Pons (tissue), 1 donor: ENCODE measurements at places on chromosomes 4 and X.

DNA sequence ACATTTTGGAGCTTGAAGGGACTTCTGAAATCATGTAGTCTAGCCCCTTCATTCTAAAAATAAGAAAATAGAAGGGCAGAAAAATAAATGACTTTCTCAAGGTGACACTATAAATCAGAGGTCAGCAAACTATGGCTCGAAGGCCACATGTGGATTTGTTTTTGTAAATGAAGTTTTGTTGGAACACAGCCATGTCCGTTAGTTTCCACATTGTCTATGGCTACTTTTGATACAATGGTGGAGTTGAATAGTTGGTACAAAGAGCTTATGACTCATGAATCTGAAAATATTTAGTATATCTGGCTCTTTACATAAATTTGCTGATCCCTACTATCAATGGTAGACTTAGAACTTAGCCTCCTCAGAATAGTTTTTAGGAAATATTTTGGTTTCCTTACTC is 302.4 kb upstream of the PRPS2 start:
- no peak for DNase-seq

DNA sequence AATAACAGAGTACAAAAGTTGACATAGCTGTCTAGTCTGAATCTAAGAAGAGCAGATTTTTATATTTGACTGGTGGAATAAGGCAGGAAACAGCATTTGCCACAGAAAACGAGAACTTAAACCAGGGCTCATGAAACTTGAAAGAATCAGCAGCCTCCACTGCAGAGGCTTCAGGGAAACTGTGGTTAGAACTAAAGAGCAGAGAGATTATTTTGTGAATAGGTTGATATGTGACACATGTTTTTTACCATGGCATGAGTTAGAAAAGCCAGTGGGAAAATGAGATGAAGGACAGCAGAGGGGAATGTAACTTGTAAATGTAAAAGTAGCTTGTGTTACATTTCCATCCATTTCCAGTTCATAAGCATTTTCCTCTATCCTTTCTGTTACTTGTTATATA is 63.7 kb upstream of the CAMK2D start:
- DNase-seq = peak; percentile 61

GRCh38 chr4:136441629-136442282 is 1090.5 kb downstream of the PCDH18 start:
- no peak for DNase-seq

DNA sequence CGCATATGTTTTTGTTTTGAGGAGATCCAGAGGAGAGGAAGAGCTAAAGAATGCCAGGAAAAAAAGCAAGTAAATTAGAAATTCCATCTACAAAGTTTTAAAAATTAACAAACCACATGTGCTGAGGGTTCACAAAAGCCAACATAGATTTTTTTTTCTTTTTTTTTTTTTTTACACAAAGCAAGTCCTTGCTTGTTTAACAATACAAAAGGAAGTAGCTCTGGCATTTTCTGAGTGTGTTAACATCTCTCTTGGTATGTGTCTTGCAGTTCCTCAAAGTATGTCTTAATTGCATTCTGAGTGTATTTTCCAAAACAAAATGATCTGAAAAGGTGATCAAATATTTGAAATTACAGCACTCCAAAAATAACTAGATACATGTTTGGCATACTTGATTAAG is 1682.7 kb upstream of the AGA start:
- DNase-seq = no peak

DNA sequence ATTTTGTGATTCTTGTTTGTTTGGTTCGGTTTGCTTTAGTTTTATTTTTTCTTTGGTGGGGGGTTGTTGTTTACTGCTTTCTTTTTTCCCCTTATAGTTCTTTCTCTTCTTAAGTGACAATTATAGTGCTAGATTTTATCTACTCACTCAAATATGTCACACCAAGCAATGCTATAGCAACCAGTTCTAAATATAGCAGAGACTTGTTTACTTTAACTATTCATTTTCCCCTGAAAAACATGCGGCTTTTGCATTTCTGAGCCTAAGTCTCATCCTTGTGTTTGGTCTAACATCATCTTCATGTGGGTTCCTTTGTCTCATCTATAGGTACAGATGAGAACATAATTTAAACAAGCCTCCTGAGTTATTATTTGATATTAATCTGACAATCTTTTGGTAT is 676.6 kb downstream of the FAT4 start:
- no peak for DNase-seq

GRCh38 chr4:1819284-1819683 is 26.2 kb downstream of the FGFR3 start:
- DNase-seq = peak; percentile 42

DNA sequence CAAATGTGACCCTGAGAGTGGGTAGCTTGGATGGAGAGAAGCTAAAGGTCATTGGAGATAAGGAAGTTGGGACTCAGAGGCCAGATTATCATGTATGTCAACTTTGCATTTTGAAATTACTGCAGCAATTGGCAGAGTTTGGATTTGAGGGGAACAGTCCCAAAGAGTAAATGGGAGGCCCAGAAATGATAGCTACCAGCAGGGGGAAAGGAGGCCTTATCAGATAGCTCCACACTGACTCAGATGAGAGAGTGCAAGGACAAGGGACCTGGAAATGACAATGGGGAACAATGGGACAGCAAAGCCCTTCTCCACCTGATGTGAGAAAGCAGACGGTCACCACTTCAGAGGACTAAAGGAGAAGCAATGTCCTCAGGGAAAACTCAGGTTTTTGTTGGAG is 201.5 kb upstream of the JADE1 start:
- DNase-seq = no peak

DNA sequence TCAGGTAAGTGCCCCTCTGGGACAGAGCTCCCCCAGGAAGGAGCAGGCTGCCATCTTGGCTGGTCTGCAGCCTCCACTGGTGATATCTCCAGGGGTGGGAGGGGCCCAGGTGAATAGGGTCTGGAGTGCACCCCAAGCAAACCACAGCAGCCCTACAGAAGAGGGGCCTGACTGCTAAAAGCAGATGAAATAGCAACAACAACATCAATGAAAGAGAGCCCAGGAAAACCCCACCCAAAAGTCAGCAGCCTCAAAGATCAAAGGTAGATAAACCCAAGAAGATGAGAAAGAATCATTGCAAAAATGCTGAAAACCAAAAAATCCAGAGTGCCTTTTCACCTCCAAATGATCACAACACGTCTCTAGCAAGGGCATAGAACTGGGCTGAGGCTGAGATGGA is 92.5 kb upstream of the PAGE3 start:
- no peak for DNase-seq

- no peak for DNase-seq
Measured at GRCh38 chr4:48912349-48912748, 5.8 kb upstream of the OCIAD2 start.

DNA sequence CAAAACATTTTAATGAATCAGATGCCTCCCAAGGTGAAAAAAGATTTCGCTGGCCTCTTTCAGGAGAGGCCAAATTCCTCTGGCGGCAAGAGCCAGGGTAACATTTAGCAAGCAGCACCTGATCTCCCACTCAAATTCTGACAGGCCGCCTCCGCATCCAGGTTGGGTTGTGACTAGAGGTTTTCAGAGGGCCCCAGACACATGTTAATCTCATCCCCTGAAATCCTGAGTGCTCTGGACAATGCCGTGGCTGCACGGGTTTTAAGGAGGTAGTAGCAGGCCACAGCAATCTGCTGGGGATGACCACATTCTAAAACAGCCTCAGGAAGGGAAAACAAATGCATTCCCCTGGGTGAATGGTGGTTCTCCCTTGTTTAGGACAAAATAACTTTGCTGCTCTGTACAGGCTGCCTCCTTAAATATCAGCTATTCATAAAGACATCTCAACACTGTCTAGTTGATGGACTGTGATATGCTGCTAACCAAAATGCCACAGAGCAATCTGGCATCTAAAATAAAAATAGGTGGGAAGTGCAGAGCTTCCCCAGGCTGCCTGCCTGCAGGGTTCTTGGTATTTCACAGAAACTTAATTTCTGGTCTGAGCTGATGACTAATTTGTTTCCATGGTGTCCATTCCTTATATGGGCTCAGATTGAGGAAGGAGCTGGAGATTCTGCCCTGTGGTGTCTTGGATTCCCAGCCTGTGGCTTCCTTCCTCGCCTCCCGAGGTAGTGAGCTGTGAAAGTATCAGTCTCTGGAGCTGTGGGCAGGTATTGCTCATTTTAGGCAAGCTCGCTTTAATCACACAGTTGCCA is 202.0 kb downstream of the DCLK2 start:
- no peak for DNase-seq

DNA sequence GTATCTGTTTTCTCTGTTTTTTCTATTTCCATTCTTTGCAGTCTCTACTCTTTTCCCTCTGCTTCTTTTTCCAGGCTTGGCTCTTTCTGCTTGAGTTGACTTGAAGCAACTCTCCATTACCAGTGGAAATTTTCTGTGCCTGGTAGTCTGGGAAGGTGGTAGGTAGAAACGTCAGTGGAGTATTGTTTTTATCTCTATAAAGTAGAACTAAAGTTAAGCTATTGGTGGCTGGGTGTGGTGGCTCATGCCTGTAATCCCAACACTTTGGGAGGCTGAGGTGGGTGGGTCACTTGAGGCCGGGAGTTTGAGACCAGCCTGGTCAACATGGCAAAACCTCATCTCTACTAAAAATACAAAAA is 438.1 kb upstream of the AR start:
- no peak for DNase-seq

GRCh38 chr4:73308286-73308685 is 49.7 kb upstream of the ANKRD17 start:
- peak; percentile 82 for DNase-seq

DNA sequence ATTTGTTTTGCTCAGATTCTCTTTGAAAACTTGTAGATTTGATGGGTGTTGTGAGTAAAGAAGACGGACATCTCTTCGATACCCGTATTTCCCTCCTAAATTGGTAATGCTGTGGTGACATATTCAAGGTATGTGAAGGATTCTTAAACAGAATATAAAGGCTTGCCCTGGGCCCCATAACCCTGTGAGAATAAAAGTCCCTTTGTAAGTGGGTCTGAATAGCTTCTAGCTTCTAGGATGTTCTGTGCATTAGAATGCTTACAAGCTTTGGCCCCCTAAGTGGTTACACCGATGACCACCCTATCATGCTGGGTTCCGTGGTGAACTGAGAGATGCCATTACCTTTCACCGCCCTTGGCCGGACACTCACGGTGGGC is 574 bp upstream of the MOB1B start:
- peak; percentile 55 for DNase-seq

GRCh38 chrX:125439194-125439849 is 119.7 kb downstream of the TEX13C start:
- no peak for DNase-seq

GRCh38 chrX:80879916-80880315 is 70.2 kb upstream of the BRWD3 start:
- no peak for DNase-seq

GRCh38 chrX:136896121-136896914 is 15.8 kb upstream of the RBMX start:
- DNase-seq = no peak

DNA sequence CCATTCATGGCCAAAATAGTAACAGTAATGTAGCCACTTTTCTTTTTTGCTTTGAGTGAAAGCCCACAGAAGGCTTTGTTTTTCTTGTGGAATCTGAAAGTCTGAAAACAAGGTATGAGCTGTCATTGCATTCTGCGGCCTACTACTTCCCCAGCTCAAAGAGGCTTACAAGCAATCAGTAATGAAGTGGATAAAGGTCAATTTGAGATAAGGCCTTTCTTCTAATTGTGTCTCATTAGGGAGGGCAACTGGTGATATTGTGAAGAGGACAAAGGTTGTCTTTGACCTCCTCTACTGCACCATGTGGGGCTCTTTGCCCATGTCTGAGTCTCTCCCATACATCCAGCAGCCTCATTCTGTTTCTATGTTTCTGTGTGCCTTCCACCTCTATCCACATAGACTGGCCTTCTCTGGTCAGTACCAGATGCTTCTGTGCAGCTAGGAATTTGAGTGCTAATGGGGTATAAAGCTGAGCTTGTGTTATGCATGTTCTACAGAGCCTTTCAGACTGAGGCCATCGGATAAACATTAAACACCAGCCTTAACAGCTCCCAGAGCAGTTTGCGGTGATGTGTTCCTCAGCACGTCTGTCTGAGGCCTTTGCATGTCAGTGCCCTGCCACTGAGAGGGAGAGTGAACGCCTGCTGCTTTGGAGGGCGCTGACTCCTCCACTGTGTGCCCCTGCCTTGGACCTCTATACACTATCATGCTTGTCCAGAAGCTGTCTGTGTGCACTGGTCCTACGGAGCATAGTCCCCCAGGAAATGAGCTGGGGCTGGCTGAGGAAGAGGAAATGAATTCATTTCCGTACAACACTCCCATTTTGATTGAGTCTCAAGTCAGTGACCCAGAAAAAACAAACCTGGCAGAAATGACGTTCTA is 80.2 kb downstream of the SH2D1A start:
- DNase-seq = no peak

GRCh38 chr4:174332741-174333493 is 49.2 kb downstream of the CEP44 start:
- no peak for DNase-seq

GRCh38 chrX:69045616-69046345 is 119.5 kb downstream of the PJA1 start:
- no peak for DNase-seq

- DNase-seq = peak; percentile 53
Measured at GRCh38 chr4:139560406-139561104, 4.5 kb upstream of the SETD7 start.

DNA sequence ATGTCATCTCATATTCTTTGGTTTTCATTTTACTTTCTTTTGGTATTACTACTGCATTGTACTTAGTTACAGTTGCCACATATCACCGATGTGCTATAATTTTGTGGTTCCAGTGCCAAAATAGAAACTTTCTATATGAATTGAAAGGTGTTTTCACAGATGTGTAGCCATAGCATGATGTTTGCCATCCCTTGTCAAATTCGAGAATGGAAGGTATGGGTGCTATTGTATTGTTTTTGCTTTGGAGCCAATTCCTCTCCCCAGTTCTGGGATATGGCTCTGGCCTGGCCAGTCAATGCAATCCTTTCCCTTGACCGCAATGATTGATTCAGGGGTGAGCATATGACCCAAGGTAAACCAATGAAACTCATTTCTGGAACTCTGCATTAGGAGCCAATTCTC is 86.2 kb upstream of the RPS6KA3 start:
- DNase-seq = no peak

GRCh38 chr4:161554372-161554990 is 609.3 kb downstream of the FSTL5 start:
- peak; percentile 34 for DNase-seq

DNA sequence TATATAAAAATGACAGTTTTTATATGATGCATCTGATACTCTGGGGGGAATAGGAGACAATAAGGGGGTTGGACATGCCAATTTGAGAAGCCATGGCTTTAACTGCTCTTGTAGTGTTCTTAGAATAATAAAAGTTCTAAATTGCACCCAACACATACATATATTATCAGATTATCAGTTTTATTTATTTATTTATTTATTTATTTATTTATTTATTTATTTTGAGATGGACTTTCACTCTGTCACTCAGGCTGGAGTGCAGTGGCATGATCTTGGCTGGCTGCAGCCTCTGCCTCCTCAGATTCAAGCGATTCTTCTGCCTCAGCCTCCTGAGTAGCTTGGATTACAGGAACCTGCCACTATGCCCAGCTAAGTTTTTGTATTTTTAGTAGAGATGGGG is 356.8 kb downstream of the TLL1 start:
- no peak for DNase-seq

GRCh38 chr4:127145006-127145540 is 487.7 kb upstream of the INTU start:
- DNase-seq = no peak
